HuH-7.5 (cell line): ENCODE measurements at places on chromosomes 6 and 20.

GRCh38 chr20:54156522-54156921, 17.3 kb downstream of the CYP24A1 start:
- no peak for DNase-seq

DNA sequence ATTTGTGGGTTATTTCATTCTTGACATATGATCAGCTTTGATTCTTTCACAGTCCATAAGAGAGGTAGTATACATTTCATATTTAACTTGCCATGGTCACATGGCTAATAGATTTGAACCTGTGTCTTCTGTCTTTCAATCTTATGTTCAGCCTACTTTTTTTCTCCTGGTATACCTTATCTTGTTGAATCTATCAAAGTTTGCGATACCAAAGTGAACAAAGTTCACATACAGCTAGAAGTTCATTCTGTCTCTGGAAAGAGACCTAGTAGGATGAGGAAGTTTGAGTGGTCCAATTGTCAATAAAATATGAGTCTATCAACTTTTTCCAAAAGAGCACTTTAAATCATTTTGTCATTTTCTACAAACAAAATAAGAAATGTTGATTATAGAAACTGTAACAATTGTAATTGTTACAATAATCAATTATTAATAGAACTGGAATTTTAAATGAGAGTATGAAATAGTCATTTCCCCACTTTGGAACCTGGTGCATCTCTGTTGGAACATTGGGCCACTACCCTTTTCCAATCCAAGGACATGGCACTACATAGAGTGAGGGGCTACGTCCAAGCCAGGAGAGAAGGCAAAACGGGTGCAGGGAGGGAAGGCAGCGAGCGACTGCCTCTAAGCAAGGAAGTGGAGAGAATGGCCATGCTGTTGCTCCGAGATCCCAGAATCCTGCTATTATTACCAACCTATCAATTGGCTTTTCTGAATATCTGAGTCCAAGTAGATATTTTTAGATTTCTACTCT, 194.2 kb upstream of the FOXQ1 start:
- no peak for DNase-seq

- no peak for DNase-seq
Observed at GRCh38 chr6:89308525-89309395, 6.3 kb downstream of the GABRR2 start.

GRCh38 chr6:7642791-7643190, 52.8 kb downstream of the SNRNP48 start:
- no peak for DNase-seq

DNA sequence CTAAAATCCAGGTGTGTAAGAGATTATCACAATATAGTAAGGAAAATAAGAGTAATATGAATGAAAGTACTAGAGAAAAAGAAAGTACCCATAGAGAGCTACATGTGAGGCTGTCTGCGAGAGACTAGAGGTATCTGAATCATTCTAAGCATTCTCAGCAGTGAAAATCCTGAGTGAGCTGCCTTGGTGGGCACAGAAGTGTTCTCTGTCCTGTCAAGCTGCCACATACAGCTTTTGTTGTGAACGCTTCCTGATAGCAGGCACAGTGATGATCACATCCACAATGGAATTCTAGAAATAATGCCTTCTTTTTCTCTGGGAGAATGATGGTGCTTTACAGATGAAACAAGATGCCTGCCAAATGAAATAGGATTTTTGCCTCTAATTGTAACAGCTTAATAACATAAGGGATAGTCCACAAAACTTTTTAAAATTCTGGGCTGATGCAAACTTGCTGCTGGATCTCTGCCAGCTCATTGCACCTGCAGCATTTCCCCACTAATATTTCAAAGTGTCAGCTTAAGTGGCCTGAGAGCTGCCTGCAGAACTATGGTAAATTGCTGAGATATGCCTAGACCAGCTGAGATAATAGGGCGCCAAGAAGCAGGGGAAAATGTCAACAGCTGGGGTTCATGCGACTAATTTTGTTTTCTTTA, 620.5 kb downstream of the DOK5 start:
- DNase-seq: no peak

DNA sequence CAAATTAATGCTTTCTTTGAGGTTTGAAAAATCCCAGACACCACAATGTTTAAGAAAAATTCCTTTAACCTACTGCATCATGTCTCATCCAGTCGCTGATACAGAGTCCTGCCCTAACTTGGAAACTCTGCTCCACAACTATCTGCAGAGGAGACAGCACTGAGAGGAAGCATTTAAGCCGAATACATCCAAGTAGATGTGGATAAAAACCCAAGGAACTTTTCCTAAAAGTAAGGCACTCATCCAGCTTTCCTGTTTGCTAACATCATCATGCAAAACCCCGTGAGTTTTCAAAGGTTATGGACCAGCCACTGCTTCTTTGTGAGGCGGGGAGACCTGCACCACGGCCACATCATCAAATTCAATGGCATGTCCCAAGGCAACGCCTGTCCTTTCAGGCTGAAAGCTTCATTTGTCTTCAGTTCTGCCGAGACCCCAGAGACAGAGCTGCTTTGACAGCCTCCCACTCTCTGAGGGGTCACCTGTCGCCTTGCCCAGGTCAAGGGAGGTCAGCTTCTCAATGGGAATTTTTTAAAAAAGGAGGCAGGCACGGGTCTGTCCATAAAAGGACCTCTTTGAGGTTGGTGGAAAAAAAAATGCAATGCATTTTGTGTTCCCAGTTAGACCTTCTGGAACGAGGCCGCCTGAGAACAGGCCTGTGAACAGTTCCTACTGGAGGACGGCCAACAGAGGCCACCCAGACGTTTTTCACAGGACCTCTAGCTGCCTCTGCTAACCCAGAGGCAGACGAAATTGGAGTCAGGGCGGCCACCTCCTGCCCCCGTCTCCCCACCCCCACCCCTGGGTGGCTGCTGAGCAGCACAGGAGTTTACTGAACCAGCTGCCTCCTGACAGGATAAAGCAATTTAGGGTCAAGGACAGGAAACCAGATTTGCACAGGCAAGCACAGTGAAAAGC, 142.5 kb upstream of the HDDC2 start:
- no peak for DNase-seq

GRCh38 chr6:116500969-116501433, 10.4 kb upstream of the CALHM5 start:
- DNase-seq: no peak

DNA sequence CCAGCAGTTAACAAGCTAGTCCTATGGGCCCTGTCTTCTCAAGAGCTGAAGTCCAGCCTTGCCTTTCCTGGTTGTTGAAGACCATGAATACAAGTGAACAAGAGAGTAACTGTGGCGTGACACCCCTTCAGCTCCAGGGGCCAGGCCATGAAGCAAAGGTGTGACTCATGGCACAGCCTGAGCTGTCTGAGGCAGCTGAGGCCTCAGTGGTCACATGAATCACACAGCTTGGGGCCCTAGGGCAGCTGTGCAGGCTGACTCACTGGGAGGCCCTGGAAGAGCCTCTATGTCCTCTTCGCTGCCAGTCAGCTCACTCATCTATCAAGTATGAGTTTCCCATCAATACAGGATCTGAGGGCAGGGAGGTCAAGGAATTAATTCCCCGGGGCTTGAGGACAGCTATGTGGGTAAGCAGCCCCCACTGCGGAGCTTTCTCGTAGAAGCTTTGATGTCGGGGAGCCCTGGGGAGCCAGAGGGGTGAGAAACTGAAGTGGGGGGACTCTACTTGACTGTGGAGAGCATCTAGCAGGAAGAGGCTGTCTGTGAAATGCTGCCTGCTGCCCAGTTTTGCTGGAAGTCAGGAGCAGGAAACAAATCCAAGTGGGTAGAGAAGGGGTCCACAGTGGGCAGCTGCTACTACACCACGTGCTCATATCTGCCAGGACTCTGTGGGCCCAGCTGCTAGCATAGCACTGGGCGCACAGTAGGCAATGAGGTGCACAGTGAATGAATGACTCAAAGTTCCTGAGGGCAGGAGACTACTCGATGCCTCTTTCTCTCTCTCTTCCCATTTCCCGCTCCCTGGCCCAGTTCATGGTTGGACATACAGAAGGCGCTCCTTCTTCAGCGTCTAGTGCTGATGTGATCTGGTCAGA, 13.7 kb upstream of the FAM83C start:
- DNase-seq: no peak

DNA sequence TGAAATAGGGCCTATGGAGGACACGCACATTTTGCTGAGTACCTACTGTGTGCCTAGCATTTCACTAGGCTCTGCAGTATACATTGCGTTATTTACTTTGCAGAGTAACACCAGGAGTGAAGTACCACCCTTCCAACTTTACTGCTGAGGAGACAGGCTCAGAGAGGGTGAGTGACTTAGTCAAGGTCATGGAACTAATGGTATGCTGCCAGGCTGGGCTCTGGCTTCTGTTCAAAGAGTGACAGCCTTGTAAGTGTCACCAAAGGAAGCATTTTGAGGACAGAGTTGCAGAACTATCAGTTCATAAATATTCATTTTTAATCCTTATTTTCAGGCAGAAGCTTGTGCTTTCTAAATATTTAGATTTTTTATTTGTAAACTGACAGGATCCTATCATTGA, 754.9 kb upstream of the CHD6 start:
- DNase-seq: no peak

- no peak for DNase-seq
Observed at GRCh38 chr6:30157999-30158398, 3.0 kb downstream of the TRIM10 start.

- DNase-seq: no peak
Observed at GRCh38 chr6:124373386-124373785, 569.7 kb downstream of the NKAIN2 start.

DNA sequence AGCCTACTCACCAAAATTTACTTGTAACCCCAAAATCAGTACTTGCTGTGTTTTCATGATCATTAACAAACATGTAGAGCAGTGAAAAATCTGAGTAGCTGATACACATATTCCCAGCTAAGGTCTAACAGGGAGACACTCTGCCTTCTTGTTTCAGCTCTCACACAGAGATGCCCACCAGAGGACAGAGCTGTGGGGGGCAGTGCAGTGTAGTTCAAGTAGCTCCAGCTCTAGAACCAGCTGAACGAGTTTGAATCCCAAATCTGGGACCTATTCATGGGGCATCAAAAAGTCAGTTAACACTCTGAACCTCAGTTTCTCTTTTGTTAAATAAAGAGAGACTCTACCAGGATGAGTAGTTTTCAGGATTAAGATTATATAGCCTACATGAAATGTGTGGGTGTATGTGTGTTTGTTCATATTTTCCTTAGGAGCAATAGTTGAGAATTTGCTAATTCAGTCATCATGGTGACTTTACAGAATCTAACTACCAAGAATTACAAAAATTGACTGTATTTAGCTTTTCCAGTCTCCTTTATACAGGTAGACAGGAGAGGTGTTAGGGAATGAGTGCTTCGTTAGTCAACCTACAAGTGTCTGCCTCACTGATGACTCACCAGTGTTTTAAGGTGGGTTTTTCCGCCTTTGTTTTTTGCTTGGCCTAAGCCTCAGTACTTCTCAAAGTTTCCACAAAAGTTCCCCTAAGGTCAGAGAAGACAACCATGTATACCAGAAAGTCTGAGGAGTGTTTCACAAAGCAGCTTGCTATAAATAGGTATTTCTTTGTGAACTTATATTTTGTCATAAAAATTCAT, 164.0 kb upstream of the RUNX2 start:
- DNase-seq: no peak

GRCh38 chr6:113979937-113980336, 9.0 kb upstream of the HDAC2 start:
- DNase-seq: no peak

DNA sequence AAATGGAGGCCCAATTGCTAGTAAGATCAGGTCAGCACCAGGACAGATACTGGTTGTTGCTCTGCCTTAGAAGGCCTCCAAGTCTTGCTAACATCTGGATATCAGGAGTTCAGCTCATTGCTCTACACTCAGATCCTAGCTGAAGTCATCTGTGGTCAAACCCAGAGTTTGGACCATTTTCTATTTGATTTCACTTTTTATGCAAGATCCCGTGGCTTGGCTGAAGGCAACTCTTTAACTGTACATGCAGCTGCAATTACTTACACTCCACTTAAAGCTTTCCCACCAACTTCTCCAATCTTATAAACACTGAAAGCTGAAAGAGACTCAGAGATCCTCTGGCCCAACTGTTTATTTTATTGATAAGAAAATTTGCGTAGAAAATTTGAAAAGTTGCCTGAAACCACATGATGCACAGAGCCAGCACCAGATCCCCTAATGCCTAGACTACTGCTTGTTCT, 2.7 kb downstream of the SLC17A2 start:
- no peak for DNase-seq

DNA sequence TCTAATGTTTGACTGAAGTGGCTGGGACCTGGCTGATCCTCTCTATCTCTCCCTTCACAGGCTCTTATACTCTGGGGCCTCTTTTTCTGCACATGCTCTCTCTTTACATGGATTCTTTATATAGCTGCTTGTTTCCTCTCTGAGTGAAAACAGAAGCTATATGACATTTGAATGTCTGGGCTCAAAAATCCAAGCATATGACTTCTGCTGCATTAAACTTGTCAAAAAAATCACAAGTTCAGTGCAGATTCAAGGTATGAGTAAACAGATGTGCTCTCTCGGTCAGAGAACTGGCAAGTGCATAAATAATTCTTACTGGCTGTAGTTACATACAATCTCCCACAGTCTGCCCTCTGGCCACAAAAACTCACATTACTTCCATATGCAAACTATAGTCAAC, 96.6 kb downstream of the LCA5 start:
- DNase-seq: no peak

DNA sequence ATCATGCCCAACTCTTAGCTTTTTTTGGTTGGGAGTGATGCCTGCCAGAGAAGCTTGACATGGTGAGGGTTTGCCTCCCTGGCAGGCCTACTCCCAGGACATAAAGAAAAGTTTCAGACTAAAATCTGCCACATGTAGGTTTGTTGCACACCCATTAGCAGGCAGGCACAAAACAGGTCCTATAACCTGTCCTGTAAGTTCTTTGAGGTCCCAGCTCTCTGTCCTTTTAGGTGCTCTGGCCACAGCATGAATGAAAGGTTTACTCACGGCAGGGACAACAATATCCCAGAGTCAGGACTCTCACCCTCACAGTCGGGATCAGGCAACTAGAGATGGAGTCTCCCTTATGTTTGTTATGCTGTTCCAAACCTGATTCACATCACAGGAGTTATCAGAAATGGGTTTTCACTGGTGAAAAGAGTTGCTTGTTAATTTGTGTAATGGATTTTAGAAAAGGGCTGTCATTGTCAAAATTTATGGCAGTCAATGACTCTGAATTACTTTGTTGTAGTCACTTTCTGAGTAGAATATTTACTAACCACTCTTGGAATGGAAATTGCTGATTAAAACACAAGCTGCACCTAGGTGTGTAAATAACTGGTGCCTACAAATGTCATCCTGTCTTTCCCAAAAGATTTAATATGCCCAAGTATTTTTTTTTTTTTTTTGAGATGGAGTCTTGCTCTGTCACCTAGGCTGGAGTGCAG, 5.8 kb upstream of the SRPK1 start:
- no peak for DNase-seq
